Retinal pigment epithelial cell (primary cell): ENCODE measurements at places on chromosomes 6 and 20.

GRCh38 chr6:112018619-112019416 is 35.1 kb upstream of the CCN6 start:
- DNase-seq, result no peak

DNA sequence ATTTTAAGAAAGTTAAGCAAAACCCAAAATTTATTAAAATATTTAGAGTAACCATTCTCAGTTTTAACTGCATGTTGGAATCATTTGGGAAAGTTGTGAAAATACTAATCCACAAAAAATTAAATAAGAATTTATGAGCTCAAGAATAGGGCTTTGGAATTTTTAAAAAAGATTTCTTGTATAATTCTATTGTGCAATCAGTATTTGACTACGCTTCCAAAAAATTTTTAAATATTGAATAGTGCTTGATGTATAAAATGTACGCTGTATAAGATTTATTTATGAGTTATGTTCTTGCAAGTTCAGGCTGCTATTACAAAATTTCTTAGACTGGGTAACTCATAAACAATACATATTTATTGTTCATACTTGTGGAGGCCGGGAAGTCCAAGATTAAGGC is 571.7 kb downstream of the MMUT start:
- no peak for DNase-seq

DNA sequence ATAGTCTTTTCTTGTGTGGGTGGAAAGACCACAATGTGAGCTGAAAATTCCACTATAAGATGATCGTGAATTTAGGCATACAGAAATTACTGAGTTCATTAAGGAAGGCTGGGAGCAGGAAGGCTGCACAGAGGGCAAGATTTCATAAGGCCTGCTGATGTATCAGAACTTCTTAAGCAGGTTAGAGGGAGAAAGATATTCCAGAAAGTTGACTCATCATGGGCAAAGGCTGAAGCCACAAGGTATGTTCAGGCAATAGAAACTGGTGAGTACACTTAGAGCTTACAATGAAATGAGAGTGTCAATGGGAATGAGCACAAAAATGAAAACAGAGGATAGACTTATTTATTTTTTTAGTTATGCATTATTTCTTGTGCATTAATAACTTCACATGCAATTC is 618.6 kb downstream of the CBLN4 start:
- no peak for DNase-seq

DNA sequence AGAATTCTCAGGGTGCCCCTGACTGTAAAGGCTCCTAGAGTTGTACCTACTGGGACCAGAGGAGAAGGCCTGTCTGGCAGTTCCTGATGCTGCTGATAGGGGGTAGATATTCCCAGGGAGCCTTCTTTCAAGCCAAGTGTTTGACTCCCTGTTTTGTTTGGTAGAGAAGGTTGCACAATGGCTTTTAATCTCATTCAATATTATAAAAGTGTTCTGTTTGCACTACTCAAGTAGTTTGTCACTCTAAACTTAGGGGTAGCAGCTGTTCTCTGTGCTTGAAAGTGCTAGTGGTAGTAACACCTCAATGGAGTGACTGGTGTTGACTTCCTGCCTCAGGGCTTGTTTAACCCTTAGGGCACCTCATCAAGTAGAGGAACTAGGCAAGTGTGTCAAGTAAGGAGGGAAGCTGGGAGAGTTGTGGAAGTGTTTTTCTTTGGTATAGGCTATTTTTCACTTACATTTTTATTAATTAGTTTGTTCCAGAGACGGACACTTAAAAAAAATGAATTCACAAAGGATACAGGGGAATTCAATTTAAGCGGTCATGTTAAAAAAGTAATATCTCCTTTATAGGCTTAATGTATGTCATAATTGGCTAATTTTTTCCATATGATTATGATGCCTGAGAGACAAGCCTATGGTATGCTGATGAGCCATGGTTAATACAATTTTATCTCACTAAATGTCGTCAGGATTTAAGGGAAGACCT is 38.1 kb downstream of the BICRAL start:
- DNase-seq, result no peak

DNA sequence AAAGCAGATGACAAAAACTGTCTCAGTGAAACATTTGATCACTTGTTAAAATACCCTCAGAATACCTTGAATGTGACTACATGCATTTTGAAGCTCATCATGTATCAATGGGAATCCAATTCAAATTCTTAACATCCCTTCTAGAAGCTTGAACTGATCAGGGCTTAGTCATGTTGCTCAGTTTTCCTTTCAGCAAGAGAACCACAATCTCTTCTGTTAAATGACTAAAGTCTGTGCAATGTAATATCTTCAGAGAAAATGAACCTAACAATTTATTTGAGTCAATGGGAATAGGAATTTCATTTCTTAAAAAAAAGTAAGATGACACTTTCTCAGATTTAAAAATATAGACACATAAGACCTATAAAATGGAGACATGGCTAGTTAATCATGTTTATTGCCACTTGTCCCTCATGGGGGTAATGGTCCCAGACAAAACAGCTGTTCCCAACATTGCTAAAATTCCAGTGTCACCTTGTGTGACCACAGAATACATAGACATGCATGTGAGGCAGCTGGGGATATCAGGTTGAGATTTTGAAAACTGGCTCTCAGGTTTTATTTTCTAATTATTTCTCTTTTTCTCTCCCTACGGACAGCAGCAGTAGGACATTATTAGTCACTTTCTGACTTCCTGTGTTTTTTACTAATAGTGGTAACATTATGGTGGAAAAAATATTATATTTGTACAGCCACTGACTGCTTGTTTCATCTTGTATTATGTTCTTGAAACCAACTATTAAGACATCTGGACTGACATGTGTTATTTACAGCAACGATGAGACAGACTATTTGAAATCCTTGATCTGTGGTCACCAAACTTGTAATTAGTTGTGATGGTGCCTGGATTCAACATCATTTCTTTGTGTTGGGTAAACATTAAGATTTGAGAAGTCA is 192.5 kb downstream of the COL9A1 start:
- no peak for DNase-seq

GRCh38 chr6:149108038-149108748 is 209.3 kb upstream of the TAB2 start:
- DNase-seq, result no peak

GRCh38 chr6:96704713-96705112 is 132.6 kb downstream of the GPR63 start:
- DNase-seq, result peak; percentile 48

- DNase-seq, result no peak
Measured at GRCh38 chr6:47310131-47310480, 401 bp upstream of the TNFRSF21 start.

- no peak for DNase-seq
Measured at GRCh38 chr20:51190783-51191180, 167.9 kb upstream of the KCNG1 start.

DNA sequence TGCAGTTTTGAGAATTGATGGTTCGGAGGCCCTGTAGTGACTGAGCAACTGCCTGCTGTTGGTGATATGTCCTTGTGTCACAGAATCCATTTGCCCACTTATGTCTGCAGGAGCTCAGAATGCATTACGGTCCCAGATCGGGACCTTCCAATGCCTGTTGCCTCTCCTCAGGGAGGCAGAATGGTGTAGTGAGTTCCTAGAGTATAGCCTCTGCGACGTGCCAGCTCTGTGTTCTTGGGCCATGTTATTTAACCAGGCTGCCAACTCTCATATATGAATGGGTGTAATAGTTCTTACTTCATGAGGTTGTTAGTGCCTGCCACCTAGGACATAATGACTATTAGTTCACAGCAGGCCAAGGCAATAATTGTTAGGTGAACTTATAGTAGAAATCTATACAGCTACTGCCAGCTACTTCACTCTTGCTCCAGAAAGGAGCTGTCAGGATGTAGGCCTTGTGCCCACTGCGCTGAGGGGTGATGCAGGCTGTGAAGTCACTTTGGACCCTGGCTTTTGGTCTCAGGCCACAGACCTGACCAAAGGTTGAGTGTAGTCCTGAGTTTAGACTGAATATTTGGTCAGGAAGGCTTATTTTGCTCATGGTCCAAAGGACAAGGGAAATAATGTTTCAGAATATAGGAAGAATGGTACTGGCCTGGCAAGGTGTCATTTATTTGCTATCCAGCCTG is 82.1 kb downstream of the ASXL1 start:
- DNase-seq, result no peak

GRCh38 chr20:61964675-61965605 is 100.7 kb downstream of the TAF4 start:
- no peak for DNase-seq

GRCh38 chr6:5786969-5787720 is 219.6 kb downstream of the NRN1 start:
- no peak for DNase-seq

DNA sequence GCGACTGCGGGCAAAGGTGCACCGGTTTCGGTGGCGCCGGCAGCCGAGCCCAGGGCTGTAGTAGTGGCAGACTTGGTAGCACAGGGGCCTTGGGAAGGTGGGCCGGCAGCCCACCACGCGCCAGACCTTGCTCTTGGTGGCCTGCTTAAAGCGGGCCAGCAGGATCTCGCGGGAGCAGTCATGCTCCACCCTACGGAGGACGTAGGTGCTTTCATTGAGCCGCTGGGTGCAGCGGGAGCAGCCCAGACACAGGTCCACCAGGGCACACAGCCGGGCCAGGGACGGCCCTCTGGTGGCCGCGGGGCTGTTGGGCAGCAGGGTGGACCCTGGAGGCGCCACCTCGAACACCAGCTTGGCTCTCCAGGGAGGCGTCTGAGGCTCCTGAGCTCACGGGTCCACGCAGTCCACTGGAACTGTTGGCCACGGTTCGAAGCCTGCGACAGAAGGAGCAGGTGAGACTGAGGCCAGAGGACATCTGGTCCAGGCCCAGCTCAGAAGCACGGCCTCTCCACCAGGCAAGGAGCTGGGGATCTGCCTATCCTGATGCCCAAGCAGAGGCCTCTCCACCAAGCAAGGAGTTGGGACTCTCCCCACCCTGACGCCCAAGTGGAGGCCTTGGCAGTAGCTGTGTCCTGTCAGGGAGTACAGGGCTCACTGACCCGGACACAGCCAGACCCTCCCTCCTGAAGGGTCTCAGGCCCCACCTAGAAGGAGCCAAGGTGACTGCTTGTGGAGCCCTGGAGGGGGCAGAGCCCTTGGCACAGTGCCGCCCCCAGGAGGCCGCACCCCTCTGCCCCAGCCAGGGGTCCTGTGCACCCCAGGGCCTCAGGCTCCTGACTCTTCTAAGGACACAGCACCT is 1.0 kb downstream of the HELZ2 start:
- DNase-seq, result no peak

- DNase-seq, result no peak
Measured at GRCh38 chr20:62753626-62754025, 42.6 kb upstream of the MRGBP start.

GRCh38 chr20:57442888-57443239 is 51.7 kb downstream of the RBM38 start:
- DNase-seq, result no peak

GRCh38 chr20:44540834-44541233 is 19.0 kb upstream of the SERINC3 start:
- DNase-seq, result no peak

GRCh38 chr6:5423251-5423650 is 161.9 kb downstream of the FARS2 start:
- no peak for DNase-seq

DNA sequence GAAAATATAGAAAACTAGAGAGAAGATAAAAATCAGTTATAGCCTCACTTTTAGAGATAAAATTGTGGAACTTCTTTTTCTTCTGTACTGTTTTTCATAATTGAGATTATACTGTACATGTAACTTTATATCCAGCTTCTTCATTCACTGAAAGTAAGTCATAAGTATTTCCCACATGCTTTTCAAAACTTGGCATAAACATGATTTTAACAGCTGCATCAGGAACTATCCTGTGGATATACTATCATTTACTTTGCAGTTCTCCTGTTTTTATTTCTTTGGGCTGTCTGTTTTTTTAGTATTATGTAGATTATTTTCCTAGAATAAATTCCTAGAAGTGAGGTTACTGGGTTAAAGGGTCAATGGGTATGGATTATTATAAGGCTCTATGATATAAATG is 14.8 kb downstream of the DSTN start:
- DNase-seq, result no peak

DNA sequence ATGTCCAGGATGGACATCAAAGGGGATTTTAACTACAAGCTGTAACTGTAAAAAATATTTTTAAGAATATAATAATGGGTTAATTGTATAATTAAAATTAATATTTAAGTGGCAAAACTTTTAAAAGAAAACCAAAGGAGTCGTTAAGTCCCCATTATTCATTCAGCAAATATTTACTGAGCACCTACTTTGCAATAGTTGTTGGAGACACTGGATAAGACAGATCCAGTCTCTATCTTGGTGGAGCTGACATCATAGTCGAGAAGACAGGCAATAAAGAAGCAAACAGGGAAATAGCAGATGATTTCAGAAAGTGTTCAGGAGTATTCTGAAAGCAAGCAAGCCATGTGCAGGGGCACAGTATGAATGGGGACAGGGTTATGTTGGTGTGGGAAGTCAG is 137.0 kb downstream of the CEBPB start:
- no peak for DNase-seq

DNA sequence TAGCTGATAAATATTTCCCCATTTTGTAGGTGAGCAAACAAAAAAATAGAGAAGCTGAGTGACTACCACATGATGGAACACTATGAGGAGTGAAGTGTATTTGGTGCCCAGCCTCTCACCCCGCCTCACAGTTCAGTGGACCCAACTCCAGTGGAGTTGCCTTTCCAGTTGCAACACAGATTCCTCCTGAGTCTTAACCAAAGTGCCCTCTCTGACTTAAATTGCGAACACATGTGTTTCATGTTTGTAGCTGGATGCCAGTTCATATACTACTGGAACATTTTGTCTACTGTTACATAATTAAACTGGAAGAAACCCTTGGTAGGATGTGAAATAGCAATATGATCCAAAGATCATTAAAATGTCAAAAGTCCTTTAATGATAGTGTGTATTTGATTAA is 448.9 kb downstream of the COL12A1 start:
- no peak for DNase-seq

DNA sequence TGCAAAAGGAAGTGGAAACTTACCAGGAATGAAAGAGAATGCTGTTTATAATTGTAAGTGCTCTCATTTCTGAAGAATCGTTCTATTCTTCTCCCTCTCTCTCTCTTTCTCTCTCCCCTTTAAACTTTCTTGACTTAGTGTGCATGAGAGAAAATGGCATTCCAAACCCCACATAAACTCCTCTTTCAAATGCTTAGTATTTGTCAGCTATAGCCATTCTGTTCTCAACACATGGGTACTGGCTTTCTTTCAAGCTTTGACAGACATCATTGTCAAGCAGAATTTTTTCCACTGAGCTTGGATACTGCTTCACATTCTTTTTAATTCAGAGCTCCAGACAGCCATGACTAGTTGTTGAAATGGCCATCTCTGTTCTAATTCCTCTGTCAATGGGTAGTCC is 51.1 kb upstream of the PREP start:
- no peak for DNase-seq

DNA sequence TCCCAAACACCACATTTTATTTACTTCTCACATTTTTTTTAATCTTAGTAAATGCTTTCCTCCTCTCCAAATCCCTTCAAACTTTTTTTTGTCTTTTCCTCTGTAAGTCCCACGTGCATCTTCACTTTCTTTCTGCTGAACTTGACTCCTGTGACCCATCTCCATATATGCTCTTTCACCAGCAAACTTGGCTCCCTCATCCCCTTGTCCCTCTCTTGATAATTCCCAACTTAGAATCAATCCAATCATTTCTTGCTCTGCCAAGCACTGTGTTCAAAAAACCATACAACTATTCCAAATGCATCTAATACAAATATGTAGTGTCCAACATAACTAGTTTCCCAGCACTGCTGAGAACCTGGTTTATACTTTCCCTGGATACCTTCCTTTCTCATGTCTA is 519.4 kb downstream of the HDGFL1 start:
- DNase-seq, result no peak
